ELR (cell line): ENCODE measurements at places on chromosomes 1 and 21.

GRCh38 chr1:161305867-161306519 is 3.8 kb downstream of the MPZ start:
- peak; percentile 12 for DNase-seq

DNA sequence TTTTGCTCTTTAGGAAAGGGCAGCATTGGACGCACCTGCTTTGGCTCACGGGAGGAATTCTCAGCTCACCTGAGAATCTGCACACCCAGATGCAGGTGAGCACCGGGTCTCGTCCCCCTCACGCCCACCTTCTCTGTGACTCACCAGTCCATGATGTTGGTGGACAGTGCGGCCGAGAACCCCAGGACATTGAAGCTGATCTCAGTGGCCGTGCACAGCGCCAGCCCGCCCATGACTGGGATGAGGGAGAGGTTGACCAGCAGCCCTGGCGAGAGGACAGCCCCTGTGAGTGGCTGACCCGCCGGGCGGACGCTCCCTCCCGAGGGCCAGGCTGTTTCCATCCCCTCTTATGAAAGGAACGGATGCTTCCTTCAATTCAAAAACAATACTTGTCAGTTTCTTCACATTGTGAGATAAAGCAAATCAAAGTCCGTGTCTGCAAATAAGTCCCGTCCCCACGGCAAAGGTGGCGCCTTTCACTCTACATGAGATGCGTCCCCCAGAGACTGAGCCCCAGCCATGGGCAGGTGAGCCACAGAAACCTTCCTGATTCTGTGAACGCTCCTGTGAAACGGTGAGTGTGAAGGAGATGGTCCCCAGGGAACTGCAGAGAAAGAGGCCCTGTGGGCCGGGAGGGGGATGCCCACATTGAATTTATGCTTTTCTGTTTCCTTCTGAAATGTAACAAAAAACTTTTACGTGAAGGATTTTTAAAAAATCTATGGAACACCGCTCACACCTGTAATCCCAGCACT is 12.7 kb upstream of the CDK11B start:
- no peak for DNase-seq

GRCh38 chr1:230465691-230466090 is 39.6 kb upstream of the PGBD5 start:
- DNase-seq = no peak

GRCh38 chr1:33470495-33471012 is 1.9 kb upstream of the ZSCAN20 start:
- DNase-seq = peak; percentile 89

- no peak for DNase-seq
These were observed 111.9 kb downstream of the GLIS1 start for GRCh38 chr1:53627031-53627430.

- DNase-seq = no peak
These were observed 32.3 kb downstream of the LRRC53 start for GRCh38 chr1:74480068-74480467.

GRCh38 chr1:218895064-218895587 is 278.6 kb upstream of the LYPLAL1 start:
- no peak for DNase-seq

DNA sequence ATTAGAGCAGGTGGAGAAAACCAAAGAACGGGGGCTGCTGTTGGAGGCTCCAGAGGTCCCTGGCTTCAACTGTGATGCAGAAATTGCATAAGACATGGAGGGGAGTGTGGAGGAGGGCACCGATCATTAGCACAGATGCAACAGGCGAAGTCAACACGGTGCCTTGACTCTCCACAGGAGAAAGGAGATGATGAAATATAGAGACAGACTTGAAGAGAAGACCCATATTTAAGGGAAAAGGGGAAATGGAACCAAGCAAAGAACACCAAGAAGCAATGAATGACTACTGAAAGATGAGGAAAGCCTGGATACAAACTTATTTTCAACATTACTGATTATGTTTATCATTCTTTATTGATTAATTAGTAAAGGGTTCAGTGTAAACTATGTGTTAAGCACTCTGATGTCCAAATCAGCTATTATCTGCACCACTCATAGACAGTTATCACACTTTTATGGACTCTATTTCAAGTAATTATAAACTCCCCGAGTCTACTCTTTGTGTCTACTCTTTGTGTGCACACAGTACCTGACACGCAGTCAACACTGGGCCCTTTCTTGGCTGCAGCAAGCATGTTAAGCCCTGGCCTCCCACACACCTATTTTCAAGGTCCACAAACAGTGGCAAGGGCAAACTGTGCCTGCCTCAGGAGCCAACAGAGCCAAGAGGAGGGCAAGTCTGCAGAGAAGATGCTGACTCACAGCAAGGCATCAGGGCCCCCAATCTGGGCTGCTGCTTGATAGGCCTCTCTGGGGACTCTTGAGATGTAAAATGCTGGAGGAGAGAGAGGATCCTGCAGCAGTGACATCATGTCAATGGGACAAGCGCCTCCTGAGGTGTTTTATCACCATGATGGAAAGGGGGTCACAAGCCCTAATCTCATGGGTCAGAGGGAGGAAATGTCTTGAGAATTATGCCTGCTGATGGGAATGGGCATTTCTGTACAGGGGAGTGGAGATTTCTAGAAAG is 17.6 kb downstream of the PCNX2 start:
- no peak for DNase-seq

DNA sequence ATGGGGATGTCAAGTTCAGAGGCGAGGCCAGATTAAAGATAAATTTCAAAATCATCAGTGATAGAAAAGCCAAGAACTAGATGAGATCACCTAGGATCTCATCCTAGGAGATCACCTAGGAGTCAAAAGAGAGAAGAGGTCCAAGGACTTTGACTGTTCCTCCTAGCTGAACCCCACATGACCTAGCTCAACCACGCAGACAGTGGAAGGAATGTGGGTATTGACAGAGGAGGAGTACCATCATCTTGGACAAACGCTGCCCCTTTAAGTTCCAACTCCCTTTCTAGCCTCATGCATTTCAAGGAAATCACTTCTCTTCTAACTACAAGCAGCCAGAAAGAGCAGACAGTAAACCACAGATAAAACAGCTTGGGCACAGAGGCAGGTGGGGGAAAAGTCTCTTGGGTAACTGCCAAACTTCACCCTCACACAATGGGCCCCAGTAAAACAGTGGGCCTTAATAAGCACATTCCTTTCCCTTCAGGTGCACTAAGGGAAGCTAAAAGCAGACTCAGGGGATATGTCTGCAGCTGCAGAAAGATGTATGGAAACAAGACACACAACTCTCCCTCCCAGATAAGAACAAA is 12.5 kb upstream of the FAM76A start:
- no peak for DNase-seq

DNA sequence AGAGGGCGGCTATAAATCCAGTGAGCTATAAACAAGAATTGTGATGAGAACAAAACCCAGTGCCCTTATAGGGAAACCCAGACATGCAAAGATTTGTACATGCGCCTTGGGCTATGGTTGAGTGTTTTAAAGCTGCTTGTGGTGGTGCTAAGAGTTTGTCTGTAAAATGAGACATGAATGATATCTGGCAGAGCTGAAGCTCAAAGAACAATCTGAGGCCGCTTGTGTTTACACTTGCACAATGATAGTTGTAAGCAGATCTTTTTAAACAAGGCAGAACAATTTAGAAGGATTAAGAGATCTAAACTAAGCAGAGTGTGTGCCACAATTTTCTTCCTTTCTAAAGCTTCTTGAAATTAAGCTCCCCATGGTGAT is 80.4 kb upstream of the ADAMTS5 start:
- no peak for DNase-seq

- peak; percentile 71 for DNase-seq
These were observed 27.4 kb downstream of the SYF2 start for GRCh38 chr1:25204797-25205480.

DNA sequence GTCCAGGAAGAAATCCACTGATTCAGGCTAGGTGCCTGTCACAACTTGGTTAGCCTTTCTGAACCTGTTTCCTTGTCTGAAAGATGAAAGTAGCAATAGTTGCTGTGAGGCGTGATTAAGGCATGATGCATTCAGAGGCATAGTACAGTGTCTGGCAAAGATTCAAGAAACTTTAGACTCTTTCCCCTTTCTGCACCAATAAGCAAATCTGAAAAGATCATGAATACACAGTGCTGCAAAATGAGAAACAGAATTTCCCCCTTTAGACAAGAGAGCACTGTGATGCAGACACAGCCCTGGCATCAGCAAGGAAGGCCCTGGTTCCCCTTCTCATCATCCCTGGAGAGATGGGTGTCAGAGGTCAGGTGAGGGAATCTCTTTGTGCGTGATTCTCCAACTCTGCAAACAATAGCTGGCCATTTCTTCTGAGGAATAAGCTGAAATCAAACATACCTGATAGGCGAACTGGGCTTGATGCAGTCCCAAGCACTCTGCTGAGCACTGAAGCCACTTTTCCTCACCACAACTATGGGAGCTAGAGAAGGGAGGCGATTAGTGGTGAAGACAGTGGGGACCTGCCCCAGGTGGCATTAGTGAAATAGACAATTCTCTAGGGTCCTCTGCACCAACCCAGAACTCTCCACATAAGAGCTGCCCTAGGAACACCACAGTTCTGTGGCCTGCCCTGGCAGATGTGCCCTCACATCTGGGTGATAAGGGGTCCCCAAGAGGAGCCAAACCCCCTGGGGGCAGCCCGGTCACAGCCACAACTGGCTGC is 41.7 kb downstream of the ITPKB start:
- peak; percentile 81 for DNase-seq

DNA sequence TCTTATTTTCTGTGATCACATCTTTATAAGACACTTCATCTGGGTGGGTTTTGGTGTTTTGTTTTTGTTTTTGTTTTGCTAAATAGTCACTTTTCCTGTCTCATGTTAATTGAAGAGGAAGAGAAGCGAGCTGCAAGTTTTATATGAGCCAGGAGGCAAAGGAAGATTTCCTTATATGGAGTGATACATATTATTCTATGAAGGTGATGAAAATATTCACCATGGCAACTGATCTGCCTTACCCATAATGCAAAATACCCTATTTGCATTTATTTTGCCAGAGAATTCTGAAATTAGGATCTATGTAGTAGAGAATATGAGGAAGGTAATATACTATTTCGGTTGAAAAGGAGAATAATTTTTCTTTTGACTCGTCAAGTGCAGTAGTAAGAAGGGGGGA is 13.9 kb downstream of the CXADR start:
- no peak for DNase-seq

DNA sequence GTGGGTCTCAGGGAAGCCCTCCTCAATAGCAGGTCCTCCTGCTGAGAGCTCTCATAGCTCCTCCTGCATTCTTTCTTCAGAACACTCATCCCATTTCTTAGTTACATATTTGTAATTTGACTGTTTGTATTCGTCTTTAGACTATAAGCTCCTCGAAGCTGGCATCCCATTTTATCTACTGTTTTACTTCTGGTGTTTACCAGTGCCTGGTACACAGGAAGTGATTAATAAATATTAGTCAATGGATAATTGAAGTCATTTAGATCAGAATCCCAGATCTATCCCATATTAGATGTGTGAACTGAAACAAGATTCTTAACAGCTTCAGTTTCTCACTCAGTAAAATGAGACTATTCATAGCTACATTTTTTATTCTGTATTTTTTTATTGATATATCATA is 88.7 kb downstream of the PLPP3 start:
- no peak for DNase-seq

DNA sequence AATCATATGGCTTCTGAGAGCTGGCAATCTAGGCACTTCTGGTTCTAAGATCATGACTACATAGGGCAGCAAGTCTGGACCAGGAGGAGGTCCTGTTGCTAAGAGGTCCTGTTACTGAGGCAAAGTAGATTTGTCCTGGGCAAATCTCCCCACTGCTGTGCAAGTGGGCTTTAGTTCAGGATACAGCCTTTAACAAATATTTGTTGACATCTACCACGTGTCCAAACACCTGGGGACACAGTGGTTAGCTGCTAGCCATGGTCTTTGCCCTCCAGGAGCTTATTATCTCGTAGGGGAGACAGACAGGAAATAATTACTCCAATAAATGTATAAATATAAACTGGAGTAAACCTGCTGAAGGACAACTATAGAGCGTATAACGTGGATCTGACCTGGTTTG is 3.2 kb downstream of the CGN start:
- DNase-seq = no peak

- peak; percentile 63 for DNase-seq
These were observed 19.1 kb downstream of the CDC42BPA start for GRCh38 chr1:227299241-227299627.

DNA sequence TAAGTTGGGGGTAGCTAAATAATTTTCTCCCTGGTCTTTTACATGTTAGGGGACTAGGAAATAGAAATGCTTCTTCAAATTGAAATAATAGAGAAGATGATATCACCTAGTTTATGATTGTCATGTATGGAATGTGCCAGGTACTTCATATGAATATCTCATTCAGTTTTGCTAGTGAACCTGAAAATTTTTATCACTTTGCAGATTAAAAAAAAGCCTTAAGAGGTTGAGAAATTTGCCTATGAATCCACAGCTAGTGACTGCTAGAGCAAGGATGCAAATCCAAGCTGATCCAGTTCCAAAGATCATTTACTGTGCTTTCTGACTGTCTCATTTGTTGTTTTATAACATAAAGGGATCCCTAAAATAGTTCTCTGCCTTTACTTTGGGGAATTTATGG is 24.7 kb downstream of the RNF2 start:
- no peak for DNase-seq

- peak; percentile 80 for DNase-seq
These were observed 2.9 kb downstream of the CRYZ start for GRCh38 chr1:74729741-74730478.

GRCh38 chr21:39658066-39658465 is 45.3 kb downstream of the B3GALT5 start:
- no peak for DNase-seq

- DNase-seq = peak; percentile 36
These were observed 54.2 kb downstream of the HSPG2 start for GRCh38 chr1:21882721-21883415.

GRCh38 chr1:180150982-180151381 is 3.7 kb upstream of the QSOX1 start:
- DNase-seq = peak; percentile 37

DNA sequence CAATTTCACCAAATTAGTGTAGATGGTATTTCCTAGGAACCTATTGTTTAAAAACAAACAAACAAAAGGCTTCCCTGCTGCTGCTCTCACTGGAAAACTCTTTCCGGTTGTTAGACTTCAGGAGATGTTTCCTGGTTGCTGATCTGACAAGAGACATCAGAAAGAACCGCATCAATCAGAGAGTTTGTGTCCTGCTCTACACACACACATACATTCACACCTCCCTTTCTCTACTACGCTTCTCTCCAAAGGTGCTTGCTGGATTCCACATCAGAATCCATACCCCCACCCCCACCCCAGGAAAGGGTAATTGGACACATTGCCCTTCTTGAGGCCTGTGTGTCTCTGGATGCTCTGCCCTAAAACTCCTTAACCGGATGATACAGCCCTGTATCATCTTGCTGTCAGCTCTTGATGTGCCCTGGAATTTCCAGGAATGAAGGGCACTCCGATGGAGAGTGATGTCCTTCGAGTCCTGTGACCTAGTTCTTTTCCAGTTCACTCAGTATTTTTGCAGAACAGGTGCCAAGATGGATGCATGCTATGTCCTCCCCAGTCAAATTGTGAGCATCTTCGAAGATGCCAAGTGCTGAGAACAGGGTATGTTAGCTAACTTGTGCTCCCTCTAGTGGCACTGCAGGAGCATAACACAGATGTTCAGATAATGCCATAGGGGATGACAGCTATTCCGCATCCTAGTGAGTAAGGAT is 113.7 kb upstream of the SLC35F3 start:
- DNase-seq = peak; percentile 62

GRCh38 chr1:67629370-67630075 is 55.5 kb upstream of the GADD45A start:
- DNase-seq = peak; percentile 62

- DNase-seq = no peak
These were observed 26.3 kb upstream of the DISP1 start for GRCh38 chr1:222788402-222789156.

GRCh38 chr1:1356796-1357401 is 1.5 kb downstream of the MXRA8 start:
- peak; percentile 56 for DNase-seq

- no peak for DNase-seq
These were observed 51.6 kb upstream of the ATF3 start for GRCh38 chr1:212556822-212557549.
